ENCODE measurements at places on chromosomes 12 and 14. TPM values are rescaled to one million over a fixed set of nuclear protein-coding genes. Genes with fewer than 3 reads are reported as not detected.
A peak's percentile ranks its signal among the peaks of the same experiment; 100 is the strongest.

GRCh38 chr12:52082026-52082668 is 2.6 kb downstream of the SMIM41 start:
- DNase-seq = no peak

GRCh38 chr12:81094718-81095360 is 17.0 kb downstream of the ACSS3 start:
- no peak for DNase-seq

DNA sequence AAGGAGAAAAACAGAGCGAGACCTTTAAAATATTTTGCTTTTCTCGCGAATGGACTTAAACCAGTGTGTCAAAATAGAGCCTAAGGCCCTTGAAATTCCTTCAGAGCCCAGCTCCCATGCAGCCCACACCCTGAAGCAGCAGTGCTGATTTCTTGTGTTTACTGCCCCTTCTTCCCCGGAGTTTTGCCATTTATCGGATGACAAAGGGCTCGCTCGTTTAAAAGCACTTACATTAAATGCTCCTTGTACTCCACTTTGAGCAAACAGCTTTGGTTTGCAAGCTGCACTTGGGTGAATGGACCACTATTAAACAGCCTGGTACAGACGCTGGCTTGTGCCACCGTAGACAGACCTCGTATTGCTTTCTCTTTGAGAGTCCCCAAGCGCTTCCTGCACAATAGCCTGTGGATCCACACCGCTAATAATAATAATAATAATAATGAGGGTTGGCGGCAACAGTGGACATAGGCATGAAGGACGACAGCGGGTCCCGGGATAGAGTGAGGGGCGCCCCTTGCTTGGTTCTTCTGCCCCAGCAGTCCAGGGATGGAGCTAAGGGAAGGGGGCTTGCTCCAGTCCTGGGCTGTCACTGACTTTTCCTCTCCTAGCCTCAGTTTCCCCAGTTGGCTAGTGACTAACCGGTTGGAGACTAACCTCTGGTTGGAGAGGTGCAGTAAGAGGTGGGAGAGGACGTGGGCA is 6.6 kb downstream of the DLK1 start:
- no peak for DNase-seq

GRCh38 chr12:13094367-13094766 is 9.1 kb downstream of the GSG1 start:
- peak; percentile 30 for DNase-seq

DNA sequence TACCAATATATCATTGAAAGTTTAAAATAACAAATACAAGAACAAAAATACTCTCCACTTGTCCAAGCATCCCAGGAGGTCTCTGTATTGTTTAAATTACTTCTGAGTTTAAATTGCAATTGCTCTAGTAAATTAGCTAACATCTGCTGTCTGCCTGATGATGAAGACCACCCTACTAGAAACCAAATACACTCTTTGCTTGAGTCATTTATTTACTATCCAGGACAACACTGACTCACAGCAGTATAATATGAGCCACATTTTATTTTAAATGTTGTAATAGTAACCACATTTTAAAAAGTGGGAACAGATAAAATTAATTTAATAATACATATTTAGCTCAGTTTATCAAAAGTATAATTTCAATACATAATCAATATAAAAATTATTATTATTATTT is 62.9 kb upstream of the EEA1 start:
- DNase-seq = no peak

- DNase-seq = no peak
Observed at GRCh38 chr14:62117751-62118105, 355.5 kb downstream of the SNAPC1 start.

GRCh38 chr14:102775855-102776760 is 1.1 kb upstream of the TRAF3 start:
- DNase-seq = peak; percentile 51

DNA sequence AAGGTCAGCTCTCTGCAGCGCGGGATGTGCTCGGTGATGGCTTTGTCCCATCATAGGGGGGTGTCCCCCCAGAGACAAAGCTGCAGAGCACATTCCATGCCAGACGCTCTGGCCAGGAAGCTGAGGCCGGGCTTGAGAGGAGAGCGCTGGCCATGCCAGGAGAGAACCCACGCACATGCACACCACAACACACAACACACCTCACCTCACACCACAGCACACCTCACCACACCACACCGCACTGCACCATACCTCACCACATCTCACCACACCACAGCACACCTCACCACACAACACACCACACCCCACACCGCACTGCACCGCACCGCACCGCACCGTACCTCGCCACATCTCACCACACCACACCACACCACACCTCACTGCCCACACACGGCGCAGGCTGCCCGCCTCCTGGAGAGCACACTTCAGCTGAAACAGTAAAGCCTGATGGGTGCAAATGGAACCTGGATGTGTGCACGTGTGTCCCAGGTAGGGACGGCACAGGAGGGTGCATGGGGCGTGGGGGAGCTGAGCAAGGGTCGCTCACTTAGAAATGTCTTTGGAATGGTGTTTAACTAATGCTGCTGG is 10.8 kb downstream of the ANKRD9 start:
- no peak for DNase-seq

DNA sequence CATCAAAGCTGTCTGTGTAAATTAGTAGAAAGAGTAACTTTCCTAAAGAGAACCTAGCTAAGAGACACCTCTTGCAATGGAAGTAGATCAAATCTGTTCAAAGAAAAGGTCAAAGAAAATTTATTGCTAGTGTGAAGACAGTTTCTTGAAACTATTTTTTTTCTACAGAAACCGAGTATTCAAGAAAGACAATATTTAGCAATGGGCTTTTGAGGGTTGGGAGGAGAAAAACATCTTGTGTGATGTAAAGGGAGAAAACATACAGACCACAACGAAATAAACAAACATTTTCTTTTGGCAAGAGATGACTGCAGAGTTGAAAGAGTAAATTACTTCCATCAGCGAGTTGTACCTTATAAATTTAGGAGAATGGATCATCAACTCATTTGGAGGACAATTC is 24.4 kb downstream of the NKX2-1 start:
- DNase-seq = no peak

DNA sequence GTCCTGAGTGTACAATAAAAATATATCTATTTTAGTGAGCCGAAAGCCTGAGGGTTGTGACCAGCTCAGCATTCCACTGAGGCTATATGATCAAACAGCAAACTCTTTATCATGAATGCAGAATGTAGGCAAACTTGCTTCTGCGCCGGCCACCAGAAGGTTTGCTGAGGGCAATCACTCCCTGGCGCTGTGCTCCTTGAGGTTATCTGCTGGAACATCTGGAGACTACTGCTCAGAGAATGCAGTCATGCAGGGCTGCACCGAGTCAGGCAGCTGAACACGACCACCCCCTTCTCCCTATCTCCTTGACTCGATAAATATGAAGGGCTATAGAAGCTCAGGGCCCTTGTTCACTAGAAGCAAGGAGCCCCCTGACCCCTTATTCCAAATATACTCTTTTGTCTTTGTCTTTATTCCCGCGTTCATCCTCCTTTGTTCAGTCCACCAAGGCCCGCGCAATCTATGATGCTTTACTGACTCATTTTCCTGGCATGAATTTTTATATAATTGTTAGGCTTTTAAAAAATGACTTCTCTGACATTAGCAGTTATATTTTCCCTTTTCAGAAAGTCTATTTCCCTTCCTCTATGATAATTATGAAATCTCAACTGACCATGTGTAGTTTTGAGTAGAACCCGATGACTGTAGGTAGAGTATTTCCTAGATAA is 1089.3 kb downstream of the SLC16A7 start:
- DNase-seq = no peak

GRCh38 chr12:39448038-39448437 is 5.1 kb upstream of the KIF21A start:
- DNase-seq = no peak

- no peak for DNase-seq
Observed at GRCh38 chr12:6268484-6269157, 41.9 kb upstream of the PLEKHG6 start.

GRCh38 chr14:80275208-80275850 is 64.0 kb upstream of the DIO2 start:
- DNase-seq = peak; percentile 3

GRCh38 chr12:39392154-39392925 is 50.6 kb downstream of the KIF21A start:
- no peak for DNase-seq

- no peak for DNase-seq
Observed at GRCh38 chr12:24900196-24900595, 48.7 kb downstream of the BCAT1 start.

DNA sequence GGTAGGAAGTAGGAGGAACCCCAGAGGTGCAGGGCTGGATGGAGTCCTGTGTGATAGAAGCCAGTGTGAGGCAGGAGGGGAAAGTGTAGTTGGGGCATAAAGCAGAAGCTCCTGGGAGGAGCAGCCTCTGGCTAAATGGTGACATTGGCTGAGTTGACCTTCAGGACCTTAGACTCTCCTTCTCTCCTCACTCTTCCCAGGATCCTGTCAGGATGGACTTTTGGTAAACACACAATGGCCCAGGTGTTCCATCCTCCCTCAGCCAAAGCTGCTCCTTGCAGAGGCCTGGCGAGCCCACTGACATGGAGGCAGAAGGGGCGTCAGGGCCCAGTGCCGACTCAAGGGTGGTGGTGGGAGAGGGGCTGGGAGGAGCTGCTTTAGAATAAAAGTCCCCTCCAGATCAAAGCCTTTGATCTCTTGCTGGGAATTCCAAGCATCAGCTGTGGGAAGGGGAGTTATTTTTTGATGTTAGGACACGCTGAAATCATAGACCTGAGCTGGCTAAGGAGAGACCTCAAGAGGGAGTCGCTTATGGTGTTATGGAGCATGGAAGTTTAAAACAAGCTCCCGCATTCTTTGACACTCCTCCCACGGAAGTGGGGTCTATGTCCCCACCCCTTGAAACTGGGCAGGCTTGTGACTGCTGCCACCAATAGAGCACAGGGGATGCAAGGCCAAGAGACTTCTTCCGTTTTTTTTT is 44.1 kb downstream of the SMIM41 start:
- no peak for DNase-seq

DNA sequence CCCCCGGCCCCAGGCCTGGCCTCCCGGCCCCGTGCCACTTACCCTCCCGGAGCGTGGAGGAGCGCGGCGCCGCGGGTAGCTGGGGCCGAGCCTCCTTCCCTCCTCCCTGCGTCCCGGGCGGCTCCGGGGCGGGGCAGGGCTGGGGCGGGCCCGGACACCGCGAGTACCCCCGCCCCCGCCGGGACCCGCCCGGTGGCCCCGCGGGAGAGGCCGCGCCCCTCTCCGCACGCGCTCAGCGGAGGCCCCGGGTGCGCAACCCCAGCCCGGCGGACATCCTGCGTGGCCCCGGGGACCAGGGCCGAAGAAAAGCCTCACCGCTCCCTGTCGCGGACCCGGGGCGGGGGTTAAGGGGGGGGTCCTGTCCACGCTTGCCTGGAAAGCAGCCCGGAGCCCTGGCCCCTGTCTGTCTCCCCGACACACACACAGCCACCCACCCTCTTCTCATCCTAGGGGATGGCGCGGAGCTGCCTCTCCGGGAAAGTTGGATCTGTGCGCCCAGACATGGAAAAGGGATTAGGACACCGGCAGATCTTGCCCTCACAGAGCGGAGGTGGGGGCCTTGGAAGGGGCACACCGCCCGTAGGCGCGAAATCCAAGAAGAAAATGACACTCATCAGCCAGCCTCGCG is at the start of gene SYNE3:
Gene SYNE3 (minus strand): TSS at position 97 of the 628 bp plus-strand sequence. CDS start 40,829 bp downstream, outside the sequence.
- DNase-seq = no peak

GRCh38 chr12:84910549-84911241 is 1.9 kb downstream of the SLC6A15 start:
- DNase-seq = no peak

DNA sequence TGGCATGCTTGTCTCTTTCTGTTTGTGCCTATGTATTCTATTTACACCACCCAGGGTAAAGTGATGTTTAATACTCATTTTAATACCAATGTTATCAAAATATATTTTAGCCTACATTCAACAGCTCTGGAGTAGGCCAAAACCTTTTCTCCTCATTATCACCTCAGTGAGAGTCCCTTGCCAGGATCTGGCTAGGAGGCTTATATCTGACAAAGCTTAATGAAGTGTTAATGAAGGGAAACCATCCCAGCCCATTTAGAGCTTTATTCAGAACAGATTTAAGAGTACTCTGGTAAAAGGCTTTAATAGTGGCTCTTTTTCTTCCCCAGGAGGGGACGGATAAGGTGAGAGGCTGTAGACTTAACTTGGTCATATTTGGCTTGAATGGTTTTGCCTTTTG is 137.6 kb downstream of the GRIN2B start:
- no peak for DNase-seq

- no peak for DNase-seq
Observed at GRCh38 chr14:61375218-61375617, 53.8 kb downstream of the PRKCH start.

GRCh38 chr14:54105406-54105805 is 148.8 kb upstream of the BMP4 start:
- no peak for DNase-seq

DNA sequence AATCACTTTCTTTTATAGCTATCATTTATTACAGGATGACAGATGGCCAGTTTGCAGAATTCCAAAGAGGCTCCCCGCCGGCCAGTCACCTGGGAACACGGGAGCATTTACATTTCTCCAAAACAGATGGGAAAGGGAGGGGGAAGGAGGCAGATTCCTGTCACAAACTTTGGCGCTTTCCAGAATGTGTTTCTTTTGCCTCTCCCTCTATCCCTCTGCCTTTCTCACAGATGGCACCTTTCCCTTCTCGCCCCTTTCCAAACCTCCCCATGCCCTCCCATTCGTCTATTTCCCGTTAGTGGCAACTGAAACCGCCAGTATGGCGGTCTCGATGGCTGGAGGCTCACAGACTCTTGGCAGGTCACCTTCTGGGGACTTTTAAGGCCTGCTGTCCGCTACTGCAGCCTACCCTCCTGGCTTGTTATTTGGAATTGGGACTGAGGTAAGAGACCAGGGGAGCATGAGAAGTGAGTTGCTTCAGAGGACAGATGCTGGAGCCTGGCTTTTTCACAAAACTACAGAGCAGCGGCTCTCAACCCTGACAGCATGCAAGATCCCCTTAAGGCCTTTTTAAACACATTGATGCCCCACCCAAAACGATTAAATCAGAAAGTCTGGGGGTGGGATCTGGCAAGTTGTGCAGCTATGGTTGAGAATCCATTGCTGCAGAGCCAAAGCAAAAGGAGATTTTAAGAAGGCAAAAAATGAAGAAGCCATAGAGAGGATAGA is 161.5 kb upstream of the VASH1 start:
- no peak for DNase-seq

DNA sequence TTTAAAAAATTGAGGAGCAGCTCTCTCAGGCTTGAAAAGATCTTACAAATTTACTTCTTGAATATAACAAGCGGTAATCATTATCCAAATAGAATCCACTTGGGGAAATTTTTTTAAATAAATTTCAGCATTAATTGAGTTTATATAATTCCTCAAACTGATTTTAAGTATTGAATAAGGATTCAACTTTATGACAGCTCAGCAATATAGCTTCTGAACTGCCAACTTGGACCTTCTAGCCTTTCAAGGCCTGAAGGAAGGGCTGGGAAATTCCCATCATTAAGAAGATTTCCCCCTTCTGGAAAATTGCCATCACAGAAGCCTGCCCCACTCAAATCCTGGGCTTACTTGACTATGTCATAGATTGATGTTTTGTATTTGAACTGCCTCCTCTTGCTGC is 57.5 kb upstream of the GARIN2 start:
- no peak for DNase-seq

- no peak for DNase-seq
Observed at GRCh38 chr14:37247791-37248461, 50.2 kb downstream of the MIPOL1 start.

The TMEM253 gene
- total RNA-seq = not detected

The TAS2R10 gene
- 0.66 TPM for total RNA-seq

The IL22 gene
- not detected for total RNA-seq

The TDRD9 gene
- total RNA-seq = 0.83 TPM

The KERA gene
- total RNA-seq = not detected

The GPR65 gene
- 0.07 TPM for total RNA-seq

The KRT71 gene
- total RNA-seq = not detected

The PRKAG1 gene
- 54.9 TPM for total RNA-seq

The MAP1LC3B2 gene
- total RNA-seq = not detected

The EIF2S3B gene
- 0.44 TPM for total RNA-seq

The COX14 gene
- total RNA-seq = 40.3 TPM

The MANSC4 gene
- total RNA-seq = 0.65 TPM
